ENCODE measurements at places on chromosomes 2 and 18.

GRCh38 chr18:76573325-76574025, 78.4 kb upstream of the ZNF516 start:
- no peak for DNase-seq

- no peak for DNase-seq
Measured at GRCh38 chr2:72830273-72830672, 4.4 kb upstream of the EXOC6B start.

- DNase-seq: no peak
Measured at GRCh38 chr2:112160283-112161250, 22.4 kb downstream of the FBLN7 start.

DNA sequence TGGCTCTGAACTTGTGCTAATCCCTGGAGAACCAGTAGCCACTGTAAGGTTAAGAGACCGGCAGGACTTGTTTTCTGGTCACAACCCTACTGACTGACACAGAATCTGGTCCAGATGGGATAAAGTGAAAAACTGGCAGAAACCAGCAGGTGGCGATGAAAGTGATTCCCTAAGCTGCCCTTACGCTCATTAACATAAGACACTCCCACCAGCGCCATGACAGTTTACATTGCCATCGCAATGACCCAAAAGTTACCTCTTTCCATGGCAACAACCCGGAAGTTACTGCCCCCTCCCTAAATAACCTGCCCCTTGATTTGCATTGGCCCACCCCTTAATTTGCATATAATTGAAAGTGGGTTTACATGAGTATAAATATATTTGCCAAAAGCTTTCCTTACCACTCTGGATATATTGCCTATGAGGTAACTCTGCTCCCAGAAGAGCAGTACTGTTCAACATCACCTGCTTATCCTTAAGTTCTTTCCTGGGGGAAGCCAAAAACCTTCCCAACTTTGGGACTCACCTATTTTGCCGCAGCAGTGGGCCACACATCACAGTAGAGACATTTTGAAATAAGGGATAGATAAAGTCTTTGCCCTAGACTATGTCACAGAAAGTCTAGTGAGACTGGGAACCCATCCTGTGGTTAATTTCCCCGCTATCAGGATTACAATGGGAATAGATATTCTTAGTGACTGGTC, 35.8 kb upstream of the AFF3 start:
- DNase-seq: peak; percentile 30

GRCh38 chr2:231611273-231612108, 18.8 kb downstream of the TEX44 start:
- DNase-seq: no peak

DNA sequence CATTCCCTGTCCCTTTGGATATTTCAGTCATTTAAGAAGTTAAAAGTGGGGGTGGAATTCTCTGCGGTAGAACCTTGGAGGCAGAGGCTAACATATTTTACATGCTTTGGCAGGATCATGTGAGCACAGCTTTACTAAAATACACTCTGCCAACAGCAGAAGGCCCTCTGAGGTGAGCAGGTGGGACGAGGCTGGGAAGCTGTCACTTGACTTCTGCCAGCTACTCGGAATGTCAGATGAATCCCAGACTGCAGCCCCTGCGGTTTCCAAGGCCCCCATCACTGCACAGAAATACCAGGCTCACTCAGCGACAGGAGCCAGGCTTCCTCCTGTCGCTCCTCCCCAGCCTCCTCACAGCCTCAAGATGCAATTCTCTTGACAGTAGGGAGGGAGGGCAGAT, 220.9 kb upstream of the REV1 start:
- no peak for DNase-seq

DNA sequence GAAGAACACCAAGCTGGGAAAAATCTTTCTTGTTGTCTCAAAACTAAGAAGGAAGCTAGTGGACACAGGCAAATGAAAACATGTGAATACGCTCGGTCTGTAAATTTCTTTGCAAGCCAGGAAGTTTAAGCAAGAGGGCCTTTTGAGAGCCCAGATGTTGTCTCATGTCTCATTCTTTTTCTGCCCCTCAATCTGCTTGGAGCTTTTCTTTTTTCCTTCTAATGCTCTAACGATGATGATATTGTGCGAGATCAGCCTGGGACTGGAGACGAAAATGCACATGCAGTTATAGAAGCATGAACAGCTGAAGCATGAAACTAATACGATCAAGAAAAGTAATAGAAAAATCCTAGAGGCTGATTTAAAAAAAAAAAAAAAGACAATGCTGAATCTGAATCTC, 138.6 kb upstream of the CHAC2 start:
- DNase-seq: no peak

GRCh38 chr2:88091943-88092342, 24.3 kb downstream of the SMYD1 start:
- DNase-seq: no peak

DNA sequence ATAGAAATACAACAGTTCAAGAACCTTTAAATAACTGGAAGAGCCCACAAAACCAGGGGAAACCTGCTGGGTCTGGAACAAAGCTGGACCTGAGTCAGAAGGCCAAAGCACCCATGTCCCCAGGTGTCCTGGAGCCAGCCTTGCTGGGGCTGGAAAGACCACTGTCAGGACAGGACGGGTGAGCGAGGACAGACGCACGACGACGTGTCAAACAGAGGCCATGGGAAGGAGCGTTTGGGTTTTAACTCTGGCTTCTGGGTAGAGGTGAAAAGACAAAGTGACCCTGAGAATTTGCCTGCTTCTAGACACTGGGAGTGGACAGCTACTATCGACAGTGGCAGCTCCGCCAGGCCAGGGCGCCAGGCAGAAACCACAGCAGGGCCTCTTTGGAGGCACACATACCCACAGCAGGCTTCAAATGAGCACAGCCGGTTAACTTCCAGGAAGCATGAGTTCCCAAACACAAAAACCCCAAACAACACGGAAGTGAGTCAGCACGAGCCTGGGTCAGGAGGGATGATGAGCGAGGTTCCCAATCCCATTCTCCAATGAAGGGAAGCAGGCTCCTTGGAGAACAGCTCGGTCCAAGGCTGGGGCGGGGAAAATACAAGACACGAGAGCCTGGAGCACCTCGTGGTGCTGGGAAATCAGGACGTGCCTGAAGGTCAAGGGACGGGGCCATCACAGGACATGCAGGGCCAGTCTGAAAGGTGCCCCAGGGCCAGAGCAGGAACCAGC, 208.0 kb downstream of the TWIST2 start:
- no peak for DNase-seq

DNA sequence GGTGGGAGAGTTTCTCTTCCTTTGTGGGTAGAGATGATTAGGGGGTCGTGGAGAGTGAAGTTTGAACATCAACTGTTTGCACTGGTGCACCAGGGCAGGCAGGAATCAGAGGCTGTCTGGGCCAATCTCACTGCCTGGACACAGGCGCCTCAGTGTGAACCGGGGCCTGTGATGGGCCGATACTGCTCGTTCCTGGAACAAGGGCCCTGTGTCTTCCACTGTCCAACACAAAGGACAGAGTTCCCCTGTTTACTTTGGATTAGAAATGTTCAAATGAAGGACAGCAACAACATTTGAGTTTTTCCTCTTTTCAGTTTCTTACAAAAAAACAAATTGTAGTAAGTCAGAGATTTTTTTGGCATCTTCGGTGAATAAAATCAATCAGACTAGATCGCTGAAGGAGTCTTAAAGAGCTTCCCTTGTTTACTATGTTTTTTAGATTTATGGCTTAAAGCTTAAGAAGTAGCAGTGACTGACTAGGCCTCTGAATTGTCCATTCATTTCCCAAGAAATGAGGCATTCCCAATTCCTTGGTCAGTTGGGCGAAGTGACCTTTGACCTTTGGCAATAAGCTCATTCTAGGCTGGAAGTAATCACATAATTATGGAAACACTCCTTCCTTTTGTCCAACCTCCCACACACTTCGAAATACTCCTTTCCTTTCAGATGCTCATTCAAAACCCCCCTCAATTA, 11.6 kb upstream of the TGFA start:
- DNase-seq: no peak

All from nephron progenitor cell (in vitro differentiated cells).